CD4-positive, alpha-beta T cell treated with Interleukin-6 at 100 ng/mL for 8 hours (primary cell): ENCODE measurements at places on chromosomes 7 and 10.

- DNase-seq: peak; percentile 14
Observed at GRCh38 chr10:11017570-11018431, at the start of gene CELF2. Gene CELF2, plus strand, starts transcription at chr10:11017872. Its CDS starts 218 bp downstream, at chr10:11018090.

- DNase-seq: no peak
Observed at GRCh38 chr10:89171996-89172395, 35.1 kb downstream of the CH25H start.

GRCh38 chr7:15837306-15837950 lies 150.9 kb upstream of the MEOX2 start:
- DNase-seq: no peak

GRCh38 chr7:141294143-141294829 lies 220.4 kb downstream of the TMEM178B start:
- DNase-seq: no peak

DNA sequence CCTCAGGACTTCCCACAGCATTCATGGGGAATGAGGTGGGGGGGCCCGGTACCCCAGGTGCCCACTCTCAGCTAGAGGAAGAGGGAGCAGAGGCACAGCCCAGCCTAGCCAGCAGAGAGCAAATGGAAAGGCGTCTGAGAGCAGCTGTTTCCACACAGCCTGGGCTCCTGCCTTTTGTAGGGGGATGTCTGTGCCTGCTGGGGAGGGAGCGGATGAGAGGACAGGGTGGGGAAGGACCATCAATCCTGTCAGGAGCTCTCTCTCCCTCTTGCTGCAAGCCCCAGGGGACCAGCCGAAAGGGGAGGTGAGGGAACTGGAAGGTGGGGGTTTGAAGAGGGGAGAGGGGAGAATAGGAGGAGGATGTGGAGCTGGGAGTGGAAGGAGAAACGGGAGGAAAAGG lies at the start of gene PKD2L1:
PKD2L1 (minus strand) TSS at position 150 of the 400 bp plus-strand sequence; CDS start at position 25, 125 bp downstream.
- no peak for DNase-seq

DNA sequence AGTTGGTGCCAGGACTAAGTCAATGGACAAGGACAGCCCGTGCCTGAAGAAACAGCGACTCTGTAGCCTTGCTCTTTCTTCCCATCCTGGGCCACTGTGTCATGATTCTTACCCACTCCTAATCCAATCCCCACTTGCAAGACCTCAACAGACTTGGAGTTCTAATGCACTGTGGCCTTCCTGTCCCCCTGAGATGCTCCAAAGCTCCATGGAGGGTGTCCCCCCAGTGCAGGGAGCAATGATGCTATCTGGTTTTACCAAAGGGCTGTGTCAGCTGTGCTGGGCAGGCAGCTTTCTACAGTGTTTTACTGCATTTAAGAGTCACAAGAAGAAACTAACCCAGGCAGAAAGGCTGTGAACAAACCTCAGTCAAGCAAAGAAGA lies 108.1 kb downstream of the PRKAG2 start:
- DNase-seq: no peak

DNA sequence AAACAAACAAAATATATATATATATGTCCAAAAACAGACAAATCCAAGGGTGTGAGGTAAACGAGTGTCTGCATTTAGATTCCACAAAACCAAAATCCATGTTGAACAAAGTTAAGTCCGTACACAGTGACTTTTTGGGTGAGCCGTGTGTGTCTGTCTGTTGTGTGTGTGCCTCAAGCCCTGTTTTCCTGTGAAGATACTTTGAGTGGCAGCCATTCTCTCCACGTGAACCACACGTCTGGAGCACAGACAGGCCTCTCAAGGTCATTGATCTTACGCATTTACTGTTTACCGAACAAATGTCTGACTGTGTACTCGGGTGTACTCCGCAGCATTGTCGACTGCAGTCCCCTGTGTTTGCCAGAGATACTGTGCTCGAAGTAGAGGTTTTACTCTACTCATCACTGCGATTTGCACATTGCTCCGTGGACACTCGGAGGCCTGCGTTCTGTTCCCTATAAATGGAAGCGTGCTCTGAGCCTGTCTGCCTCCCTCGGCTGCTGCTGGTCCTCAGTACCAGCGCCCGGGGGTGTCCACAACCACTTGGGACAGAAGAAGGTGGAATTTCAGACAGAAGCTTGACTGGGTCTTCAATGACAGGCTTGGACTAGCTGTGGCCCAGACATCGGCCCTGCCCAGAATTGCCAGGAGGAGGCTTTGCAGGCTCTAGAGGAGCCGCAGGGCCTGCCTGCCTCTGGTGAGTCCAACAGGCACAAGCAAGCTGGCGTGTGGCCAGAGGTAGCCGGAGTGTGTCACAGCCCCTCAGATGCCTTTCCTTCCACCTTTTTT lies 22.1 kb downstream of the CYP17A1 start:
- no peak for DNase-seq

DNA sequence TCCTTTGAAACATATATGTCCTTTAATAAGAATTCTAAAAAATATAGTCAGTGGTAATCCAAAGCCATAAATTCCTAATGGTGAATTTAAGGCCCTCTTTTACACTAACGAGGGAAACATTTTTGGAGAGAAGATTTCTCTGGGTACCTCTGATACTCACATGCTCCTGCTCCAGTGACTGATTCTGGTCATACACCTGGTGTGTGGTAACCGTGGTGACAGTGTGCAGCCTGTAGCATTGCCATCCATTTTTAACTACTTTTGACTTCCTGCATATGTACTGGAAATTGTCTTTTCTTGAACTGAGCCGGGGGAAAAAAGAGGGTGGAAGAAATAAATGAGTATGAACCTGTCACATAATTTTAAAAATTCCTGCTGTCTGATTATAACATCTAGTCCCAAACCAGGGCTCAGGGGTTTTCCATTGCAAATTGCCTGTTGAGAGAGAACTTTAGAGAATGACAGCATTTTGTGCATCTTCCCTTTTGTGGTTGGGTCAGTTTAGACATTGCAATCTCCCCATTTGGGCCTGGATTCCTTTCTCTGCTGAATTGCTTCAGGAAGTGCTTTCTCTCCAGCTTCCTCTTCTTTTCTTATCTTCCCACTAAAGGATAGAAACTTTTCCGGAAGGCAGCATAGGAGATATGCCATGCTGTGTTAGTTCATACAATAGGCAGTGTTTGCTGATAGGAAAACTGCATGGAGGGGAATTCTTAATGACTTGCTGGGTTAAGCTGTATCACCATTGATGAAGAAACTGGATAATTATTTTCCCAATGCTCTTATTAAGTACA lies 125.5 kb downstream of the GRM3 start:
- no peak for DNase-seq

DNA sequence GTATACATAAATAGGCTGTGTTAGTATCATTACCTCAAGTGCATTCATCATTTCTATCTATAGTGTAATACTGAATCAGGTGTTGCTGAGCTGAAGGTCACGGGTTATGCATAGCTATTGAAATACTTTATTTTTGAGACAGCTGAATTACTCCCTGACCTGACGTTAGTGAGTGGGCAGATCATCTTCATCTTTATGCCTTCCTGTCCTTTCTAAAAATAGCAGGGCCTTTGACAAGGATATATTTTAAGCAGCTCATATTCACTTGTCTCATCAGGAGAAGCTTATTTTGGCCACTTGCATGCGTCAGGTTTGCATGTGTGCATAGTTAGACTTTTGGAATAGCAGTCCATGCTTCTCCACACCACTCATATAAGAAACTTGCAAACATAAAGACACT lies 63.6 kb upstream of the DKK1 start:
- no peak for DNase-seq

DNA sequence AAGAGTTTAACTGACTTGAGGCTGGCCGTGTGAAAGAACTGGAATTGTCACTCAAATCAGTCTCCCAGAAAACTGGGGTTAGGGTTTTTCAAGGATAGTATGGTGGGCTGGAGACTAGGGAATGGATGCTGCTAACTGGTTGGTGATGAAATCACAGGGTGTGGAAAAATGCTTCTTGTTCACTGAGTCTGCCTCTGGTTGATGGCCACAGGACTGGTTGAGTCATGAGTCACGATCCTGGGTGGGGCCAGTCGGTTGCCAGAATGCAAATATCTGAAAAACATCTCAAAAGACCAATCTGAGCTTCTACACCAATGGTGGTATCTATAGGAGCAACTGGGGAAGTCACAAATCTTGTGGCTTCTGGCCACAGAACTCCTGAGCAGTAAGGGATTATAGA lies 16.3 kb upstream of the BAMBI start:
- DNase-seq: no peak

DNA sequence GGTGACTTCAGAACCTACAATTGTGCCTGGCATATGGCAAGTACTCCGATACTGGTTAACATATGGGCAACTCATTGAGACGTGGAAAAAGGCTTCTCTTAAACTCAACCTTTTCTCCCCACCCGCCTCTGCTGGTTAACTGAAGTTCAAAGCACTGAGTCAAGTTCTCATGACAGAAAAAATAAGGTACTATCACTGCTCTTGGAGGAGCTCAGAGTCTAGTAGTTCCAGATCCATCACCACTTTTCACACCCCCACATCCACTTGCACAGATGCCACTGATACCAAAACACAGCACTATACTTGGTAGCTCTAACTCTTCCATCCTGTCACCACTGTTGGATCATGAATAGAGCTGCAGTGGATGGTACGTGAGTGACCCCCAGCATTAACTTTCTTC lies 36.2 kb downstream of the CCDC6 start:
- no peak for DNase-seq

- DNase-seq: no peak
Observed at GRCh38 chr10:97914171-97914836, 64.7 kb downstream of the GOLGA7B start.

- DNase-seq: no peak
Observed at GRCh38 chr7:128788446-128789412, 3.0 kb upstream of the CCDC136 start.

- no peak for DNase-seq
Observed at GRCh38 chr10:78691301-78692030, 377.3 kb upstream of the ZMIZ1 start.
